Hindlimb muscle (tissue), 1 donor: ENCODE measurements at places on chromosomes 1 and 21.

GRCh38 chr21:41955516-41955915, 1.7 kb upstream of the C2CD2 start:
- no peak for DNase-seq

DNA sequence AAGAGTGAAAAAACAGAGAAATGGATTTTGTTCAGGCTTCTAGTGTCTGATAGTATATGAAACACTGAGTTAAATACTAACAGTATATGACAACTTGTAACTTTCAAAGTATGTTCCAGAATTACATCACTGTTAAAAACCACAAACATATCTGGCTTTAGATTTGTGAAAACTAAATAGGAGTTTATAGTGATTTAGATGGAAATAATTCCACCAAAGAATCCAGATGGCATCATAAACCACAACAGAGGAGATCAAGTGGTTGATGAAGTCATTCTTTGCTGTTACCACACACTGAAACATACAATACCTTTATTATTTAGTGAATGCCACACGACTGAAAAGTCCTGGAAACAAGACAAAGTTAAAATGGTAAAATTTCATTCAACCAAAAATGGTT, 37.2 kb downstream of the ALG14 start:
- DNase-seq: no peak

DNA sequence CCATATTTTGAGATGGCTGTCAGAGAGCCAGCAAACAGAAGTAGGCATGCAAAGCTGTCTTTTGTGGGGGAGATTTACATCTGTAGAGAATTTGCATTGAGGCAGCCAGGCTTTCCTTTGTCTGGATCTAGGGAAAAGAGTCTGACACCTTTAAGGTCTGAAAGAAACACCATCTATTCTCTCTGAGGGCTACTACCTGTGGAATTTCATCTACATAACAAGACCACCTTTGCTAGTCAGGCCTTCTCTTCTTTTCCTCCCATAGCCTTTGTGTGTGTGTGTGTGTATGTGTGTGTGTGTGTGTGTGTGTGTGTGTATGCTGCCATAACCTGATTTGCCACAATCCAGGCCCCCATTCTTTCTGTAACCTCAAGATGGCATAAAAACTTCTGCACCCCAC, 28.4 kb upstream of the DMRTB1 start:
- no peak for DNase-seq

- DNase-seq: no peak
These were observed 12.8 kb downstream of the ETNK2 start for GRCh38 chr1:204139088-204139487.

DNA sequence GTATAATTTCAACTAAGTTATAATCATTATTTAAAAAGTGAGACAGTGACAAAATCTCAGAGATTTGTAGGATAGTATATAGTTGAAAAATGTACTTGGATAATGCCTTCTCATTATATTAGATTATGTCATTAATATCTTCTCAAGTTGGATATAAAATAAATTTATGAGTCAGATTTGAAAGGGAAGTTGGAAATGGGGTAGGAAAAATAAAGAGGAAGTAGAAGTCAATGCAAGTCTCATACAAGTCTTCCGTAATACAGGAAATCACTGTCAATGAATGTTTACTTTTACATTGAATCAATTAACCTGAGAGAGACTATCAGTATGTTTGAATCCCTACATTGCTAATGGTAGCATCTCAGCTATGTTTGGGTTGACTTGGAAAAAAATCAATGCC, 16.2 kb upstream of the RNPC3 start:
- DNase-seq: no peak

DNA sequence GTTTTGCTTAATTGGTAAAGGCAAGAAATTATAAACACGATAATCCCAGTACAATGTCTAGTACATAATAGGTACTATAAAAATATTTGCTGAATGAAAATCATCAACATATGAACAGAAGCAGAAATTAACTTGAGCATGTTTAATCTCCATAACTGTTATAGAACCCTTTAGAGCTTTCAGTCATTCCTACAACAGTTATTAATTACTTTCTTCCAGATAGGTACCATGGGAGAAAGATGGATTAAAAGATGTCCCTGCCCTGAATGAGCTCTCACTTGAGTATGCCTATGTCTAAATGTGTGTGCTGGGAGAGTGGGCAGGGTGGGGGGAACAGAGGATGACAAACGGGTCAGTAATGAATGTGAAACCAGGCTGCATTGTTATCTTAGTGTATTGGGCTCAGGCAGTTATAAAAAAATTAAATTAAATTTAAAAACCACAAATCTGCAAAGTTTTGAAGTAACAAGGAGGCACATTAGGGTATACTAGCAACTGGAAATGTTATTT, 2.4 kb downstream of the EPS15 start:
- DNase-seq: no peak

- DNase-seq: no peak
These were observed 150.1 kb upstream of the IVNS1ABP start for GRCh38 chr1:185467122-185467521.

GRCh38 chr1:243315893-243316292, 60.1 kb downstream of the SDCCAG8 start:
- no peak for DNase-seq

DNA sequence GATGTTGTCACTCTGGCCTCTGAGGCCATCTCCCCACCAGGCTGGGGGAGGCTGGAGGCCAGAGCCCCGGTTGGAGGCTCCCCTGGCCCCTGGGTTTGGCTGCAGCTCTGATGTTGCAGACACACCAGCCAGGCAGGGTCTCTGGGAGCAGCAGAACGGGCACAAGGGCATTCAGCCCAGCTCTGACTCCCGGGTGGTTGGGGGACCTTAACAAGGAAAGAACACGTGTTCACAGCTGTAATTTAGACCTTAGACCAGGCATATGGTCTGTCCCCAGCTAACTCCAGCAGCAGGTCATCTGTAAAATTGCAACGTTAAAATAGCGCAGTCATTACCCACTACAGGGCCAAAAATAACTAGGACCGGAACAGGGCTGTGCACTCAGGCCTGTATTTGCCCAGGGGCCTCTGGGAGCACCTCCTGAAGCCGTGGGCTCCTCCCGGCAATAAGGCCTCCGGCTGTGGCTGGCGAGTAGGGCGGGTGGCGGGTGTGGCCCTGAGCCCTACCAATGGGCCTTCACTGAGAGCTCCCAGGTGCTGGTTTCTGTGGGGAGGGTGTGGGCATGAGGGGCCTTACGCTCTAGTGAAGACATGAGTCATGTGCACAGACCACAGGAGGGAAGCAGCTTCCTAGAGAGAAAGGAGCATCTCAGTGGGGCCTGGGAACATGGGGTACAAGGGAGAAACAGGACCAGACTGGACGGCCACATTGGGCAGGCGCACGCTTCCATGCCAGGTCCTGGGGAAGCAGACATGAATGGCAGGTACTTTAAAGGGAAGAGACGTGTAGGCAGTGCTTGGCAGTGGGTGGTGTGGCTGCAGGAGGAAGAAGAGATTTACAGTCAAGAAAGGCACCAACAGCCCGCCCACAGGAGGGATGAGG, 6.1 kb downstream of the LDLRAP1 start:
- no peak for DNase-seq

GRCh38 chr1:169102567-169102966, 3.9 kb upstream of the ATP1B1 start:
- no peak for DNase-seq

DNA sequence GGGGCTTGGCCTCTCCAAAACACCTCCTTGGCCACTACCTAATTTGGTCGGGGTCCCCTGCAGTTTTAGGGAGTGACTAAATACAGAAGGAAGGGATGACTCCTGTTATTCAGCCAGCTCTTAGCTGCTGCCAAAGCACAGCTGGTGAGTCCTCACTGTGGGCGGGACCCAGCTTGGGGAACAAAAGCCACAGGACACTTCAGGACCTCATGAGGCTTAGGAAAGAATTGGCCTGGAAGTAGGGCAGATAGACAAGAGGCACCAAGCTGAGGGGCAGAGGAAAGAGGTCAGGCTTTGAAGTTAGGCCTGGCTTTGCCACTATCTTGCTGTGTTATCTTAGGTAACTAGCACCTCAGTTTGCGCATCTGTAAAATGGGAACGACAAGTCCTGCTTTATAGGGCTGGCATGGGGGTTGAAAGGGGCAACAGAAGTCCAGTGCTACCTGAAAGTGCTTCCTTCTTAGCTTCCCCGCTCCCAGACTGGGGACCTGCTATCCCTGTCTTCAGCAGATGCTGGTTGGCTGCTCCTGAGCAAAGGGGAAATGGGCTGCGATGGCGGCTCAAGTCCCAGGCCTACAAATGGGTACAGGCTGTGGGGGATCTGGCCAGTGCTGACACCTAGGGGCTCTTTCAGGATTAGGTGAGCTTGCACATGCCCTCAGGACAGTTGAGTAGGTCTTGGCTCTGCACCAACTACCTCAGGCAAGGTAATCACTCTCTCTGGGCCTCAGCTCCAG, 15.7 kb downstream of the IFI6 start:
- DNase-seq: no peak

GRCh38 chr1:154198756-154199562, 7.1 kb upstream of the TPM3 start:
- DNase-seq: peak; percentile 61

DNA sequence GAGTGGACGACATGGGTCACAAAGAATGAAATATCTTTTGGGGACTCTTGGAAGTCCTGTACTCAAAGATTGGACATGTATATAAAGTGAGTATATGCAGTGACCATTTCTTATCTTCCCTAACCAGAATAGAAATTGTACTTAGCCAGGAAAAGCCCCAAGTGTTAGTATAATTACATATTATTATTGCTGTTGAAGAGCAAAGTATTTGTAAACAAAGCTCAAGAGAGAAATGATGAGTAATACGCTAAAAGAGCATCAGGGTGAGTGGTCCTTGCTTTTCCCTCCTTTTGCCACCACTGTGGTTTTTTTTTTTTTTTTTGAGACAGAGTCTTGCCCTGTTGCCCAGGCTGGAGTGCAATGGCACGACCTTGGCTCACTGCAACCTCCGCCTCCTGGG, 6.4 kb upstream of the CGN start:
- no peak for DNase-seq

DNA sequence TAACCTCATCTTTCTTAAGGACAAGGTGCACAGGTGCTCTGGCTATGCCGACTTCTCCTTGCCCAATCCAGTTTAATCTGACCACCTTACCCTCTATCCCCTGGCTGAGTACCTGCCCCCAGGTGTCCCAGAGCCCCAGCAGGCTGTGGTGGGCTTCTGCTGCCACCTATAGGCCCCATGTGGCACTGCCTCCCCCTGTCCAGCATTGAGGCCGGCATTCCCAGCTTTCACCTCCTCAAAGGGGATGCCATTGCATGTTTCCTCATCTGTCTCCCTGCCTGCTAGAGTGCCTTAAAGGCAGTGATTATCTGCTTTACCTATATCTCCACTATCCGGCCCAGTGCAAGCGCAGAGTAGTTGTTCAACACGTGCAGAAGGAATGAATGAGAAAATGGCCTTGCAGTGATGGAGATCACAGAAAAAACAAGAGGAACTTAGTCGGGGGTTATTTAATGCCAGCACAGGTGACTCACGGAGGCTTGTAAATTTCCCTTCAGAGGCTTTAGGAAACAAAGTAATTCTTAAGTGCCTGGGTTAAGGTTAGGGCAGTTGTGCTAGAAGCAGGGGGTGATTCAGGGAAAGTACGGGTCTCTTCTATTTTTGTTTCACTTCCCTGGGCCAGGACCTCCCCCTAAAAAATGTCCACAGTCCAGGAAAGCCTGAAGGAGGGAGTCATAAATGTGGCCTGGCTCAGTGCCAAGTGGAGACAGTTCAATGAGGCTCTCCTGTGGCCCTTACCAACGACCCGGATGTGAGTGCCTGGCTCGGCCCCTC, 131.8 kb upstream of the NGF start:
- DNase-seq: no peak

DNA sequence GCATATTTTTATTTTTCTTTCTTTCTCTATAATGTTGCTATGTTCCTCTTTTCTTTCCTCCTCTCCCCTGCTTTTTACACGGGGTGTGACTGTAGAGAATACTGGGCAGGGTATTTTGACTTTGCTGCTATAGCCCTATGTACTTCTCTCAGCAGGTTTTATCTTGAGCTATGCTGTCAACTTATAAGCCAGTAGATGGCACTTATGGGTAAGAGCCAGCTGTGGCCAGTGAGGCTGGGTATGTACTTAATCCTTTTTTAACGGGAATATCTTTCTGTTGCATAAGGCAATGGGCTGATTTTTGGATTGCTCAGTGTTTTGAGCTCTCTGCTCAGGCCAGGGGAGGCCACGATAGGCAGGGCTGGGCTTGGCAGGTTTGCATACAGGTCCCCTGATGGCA, 99.0 kb downstream of the KCNK2 start:
- no peak for DNase-seq

DNA sequence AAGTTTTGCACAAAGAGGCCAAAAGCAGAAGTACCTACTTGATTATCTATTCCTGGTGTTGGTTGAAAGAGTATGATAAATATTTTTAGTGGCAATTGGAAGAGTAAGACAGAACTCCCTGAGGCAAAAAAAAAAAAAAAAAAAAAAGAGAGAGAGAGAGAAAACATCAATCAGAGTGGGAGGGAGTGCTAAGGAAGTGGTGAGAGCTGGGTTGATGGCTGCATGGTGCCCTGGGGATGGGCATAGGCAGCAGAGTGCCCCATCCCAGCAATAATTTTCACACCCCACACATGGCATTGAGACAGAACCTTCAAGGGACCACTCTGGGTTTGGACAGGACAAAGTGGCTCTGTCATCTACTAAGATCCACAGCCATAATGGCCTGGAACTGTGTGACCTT, 59.4 kb upstream of the FAM20B start:
- DNase-seq: no peak

- DNase-seq: peak; percentile 67
These were observed 12.3 kb upstream of the GSTM4 start for GRCh38 chr1:109643385-109644230.

DNA sequence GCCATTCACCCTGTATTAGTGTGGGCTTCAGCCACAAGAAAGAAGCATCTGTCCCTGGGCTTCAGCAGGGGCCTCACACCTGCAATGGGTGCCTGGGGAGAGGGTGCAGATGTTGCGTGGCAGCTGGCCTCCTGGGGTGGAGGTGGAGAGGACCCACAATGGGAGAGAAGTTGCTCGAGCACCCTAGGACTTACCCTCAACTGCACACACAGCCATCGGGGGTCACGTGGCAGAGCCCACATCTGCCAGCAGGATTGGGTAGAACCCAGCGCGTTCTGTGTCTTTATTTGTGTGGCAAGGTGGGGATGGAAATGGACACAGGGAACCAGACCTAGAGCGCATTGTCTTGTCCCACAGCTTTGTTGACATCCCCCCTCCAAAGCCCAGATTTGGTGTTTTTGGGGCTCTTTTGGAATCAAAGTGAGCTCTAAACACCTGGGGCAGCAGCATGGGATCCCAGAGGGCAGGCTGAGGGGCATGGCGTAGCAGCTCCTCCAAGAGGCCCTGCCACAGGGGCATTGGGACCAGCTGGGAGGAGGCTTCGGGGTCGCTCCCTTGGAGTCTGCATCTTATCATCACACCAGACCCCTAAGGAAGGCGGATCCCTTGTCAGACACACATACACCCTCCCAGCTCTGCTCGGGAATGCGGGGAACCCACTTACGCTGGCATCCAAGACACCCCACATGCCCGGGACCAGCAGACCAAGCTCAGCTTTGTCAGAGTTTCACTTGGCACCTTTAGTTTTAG, 5.1 kb downstream of the ABCG1 start:
- no peak for DNase-seq

DNA sequence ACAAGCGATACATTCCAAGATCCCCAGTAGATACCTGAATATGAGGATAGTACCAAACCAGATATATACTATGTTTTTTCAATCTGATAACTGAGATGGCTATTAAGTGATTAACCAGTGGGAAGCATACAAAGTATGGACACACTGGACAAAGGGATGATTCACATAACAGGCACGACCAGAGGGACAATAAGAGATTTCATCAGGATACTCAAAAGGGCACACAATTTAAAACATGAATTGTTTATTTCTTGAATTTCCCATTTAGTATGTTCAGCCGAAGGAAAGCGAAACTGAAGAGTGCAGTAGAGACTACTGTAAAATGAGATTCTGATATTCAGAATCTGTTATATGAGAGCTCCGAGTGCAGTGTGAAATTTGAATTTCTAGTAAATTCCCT, 10.6 kb downstream of the ZZZ3 start:
- DNase-seq: no peak
